Myocyte (in vitro differentiated cells): ENCODE measurements at places on chromosomes 7 and 10.

DNA sequence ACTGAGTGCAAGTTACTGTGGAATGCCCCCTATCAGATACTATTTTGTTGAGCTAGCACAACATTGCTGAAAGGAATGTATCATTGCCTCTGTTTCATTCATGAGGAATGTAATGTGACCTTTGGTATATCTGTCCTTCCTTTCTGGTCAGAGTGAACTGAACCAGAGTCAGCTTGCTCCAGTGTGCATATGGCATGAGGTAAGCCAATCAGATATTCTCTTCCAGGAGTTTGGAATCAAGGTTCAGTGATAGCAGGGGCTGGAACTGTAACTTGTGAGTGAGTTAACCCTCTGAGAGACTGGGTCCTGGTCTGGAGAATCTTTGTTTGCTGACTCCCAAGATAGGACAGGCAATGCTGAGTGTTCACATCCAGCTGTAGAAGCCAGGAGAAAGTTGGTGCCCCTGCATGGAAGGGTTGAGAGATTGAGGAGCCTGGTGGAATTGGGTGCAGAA lies 45.3 kb upstream of the OSBPL3 start:
- peak; percentile 77 for DNase-seq

- DNase-seq: no peak
These were observed 40.3 kb upstream of the SH2D4B start for GRCh38 chr10:80497187-80498077.

GRCh38 chr7:13290975-13291374 lies 603.5 kb downstream of the ARL4A start:
- DNase-seq: no peak

DNA sequence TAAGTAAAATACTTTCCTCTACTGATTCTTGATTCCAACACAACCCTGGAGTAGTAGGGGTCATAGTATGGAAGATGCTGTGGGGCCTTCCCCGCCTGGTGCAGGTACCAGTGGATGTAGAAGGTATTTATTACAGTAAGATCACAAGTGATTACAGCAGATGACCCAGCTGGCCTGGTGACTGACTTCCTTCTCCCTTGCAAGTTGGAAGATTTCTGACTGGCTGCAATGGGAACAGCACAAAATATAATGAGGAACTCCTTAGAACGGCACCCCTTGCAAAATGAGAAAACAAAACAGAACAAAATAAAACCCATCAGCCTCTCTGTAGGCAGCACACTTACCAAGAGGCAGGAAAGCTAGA lies 61.7 kb upstream of the TARP start:
- DNase-seq: no peak

DNA sequence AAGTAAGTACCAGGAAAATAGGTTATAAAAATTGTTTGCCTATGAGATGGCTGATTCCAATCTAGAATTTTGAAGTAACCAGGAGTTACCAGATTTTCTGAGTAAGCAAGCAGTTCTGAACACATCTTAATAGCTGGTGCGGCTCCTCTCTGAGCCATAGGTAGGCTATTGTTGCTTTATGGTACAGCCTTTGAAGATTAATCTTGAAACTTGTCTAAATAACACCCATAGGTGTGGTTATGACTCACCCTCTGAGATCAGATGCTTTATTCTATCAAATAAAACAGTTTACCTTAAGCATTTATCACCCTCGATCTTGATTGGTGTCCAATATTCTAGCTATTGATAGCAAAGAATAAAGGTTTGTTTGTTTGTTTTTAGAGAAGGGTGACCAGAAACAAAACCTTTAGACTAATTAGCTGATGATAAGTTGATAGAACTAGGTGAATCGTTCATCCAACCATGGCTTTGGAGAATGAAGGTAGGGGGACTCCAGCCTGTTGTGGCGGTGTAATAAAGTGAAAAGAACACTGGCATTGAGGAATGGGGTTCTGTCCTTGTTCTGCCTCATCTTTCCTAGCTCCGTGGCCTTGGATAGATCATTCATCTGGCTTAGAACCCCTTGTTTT lies 72.2 kb downstream of the VTI1A start:
- no peak for DNase-seq

GRCh38 chr7:31890198-31890597 lies 180.0 kb downstream of the PDE1C start:
- DNase-seq: no peak

DNA sequence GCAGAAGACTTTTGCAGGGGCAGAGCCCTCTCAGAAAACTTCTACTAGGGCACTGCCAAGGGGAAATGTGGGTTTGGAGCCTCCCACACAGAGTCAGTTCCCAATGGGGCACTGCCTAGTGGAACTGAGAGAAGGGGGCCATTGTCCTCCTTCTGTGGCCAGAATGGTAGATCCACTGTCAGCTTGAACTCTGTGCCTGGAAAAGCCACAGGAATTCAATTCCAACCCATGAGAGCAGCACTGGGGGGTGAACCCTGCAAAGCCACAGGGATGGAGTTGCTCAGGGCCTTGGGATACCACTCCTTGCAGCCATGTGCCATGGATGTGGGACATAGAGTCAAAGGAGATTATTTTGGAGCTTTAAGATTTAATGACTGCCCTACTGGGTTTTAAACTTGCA lies 262.2 kb upstream of the SEMA3C start:
- DNase-seq: peak; percentile 37

DNA sequence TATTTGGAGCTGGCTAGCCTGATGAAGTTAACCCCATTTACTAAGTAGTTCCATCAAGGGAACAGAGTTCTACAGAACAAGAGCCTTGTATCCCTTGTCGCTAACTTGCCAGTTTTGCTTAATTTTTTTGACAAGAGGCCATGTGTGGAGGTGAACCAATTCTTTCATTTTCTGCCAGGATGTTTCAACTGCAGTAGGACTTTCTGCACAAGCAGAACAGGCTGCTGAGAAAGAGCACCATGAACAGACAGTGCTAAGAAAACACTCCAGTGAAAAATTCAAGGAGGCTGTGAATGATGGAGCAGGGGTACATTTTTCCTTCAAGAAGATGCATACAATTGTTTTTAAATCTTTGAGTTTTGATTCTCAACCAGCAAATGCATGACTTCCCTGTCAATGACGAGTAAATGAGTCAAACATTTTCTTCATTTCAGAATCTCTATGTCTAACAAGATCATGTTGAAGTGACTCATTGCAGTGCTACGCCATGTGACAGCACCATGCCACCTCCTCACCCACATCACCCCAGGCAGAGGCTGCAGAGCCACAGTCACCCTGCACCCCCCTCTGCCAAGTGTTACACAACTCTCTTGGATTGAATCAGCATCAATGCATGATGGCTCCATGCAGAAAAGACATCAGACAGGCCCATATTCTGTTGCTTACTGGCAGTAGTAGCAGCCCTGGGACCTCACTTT lies 193.1 kb downstream of the COBL start:
- DNase-seq: peak; percentile 91

GRCh38 chr7:1931256-1931950 lies 261.3 kb downstream of the ELFN1 start:
- DNase-seq: peak; percentile 60

GRCh38 chr10:4202938-4203337 lies 417.9 kb upstream of the KLF6 start:
- no peak for DNase-seq
